ENCODE measurements at places on chromosomes 13 and 19. TPM values are rescaled to one million over a fixed set of nuclear protein-coding genes. Genes with fewer than 3 reads are reported as not detected.

The OR7C1 gene
- not detected for total RNA-seq

The GPR4 gene
- total RNA-seq: 6.1 TPM

The STAP2 gene
- total RNA-seq: 3.4 TPM

The CALR3 gene
- total RNA-seq: not detected

The MAST1 gene
- 0.25 TPM for total RNA-seq

The ATP4A gene
- total RNA-seq: not detected

The DMKN gene
- 6.9 TPM for total RNA-seq

The MEX3D gene
- 5.7 TPM for total RNA-seq

DNA sequence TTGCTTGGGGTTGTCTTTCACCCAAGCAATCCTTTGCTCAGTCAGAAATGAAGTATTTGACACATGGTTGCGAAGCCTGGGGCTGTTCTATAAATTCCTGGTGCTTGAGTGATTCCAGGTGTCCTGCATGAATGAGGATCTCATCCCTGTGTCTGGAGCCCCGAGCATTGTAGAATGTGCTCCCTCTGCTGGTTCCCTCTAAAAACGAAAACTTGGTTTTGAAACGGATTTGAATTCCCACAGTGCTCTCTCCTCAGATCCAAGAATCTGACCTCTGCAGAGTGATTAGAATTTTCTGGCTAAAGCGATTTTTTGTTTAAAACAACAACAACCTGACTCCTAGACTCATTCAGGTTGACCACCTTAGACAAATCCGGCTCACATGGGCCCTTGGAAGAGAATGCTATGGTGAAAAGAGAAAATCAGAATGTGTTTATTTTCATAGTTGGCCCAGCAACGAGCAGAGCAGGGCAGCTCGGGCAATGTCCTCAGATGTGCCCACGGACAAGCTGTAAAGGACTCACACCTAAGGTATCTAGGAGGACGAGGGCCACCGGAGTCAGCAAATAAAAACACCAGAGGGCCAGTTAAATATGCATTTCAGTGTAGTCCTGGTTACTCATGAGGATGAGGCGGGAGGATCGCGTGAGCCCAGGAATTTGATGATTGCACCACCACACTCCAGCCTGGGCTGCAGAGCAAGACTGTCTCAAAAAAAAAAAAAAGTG is 8.7 kb upstream of the ATP12A start:
- peak overlapping the region; percentile 10 for H3K4me3 ChIP-seq
- H3K4me1 ChIP-seq: peaks cover 7% of the 10 kb centered on the region
- no peak overlapping the region for H3K27ac ChIP-seq
- H3K36me3 ChIP-seq: no peaks in the 10 kb centered on the region

DNA sequence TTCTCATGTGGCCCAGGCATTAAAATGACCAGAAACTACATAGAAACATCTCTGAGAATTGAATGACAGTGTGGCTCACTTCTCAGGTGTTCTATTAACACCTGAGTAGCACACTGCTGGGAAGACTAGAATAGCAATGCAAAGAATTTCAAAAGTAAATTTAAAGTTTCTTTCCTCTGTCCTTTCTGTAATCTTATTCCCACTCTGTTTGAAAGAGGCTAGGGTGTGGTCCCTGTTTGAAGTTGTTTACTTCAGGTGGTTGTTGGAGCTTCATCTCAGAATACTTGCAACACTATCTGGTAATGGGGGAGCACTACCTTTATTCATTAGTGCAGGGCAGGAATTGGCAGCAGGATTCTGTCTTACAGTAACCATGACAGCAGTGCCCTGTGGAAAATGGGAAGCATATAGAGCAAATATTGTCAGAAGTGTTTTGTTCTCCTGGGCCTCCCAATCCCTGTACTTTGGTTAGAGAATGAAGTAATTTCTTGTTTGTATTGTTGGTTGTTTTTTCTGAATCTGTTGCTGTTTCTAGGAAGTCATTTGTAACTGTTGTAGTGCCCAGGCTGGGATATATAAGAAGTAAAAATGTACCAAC is 1210.2 kb upstream of the ATXN8OS start:
- H3K4me1 ChIP-seq: no peaks in the 10 kb centered on the region
- no peak overlapping the region for H3K27ac ChIP-seq

DNA sequence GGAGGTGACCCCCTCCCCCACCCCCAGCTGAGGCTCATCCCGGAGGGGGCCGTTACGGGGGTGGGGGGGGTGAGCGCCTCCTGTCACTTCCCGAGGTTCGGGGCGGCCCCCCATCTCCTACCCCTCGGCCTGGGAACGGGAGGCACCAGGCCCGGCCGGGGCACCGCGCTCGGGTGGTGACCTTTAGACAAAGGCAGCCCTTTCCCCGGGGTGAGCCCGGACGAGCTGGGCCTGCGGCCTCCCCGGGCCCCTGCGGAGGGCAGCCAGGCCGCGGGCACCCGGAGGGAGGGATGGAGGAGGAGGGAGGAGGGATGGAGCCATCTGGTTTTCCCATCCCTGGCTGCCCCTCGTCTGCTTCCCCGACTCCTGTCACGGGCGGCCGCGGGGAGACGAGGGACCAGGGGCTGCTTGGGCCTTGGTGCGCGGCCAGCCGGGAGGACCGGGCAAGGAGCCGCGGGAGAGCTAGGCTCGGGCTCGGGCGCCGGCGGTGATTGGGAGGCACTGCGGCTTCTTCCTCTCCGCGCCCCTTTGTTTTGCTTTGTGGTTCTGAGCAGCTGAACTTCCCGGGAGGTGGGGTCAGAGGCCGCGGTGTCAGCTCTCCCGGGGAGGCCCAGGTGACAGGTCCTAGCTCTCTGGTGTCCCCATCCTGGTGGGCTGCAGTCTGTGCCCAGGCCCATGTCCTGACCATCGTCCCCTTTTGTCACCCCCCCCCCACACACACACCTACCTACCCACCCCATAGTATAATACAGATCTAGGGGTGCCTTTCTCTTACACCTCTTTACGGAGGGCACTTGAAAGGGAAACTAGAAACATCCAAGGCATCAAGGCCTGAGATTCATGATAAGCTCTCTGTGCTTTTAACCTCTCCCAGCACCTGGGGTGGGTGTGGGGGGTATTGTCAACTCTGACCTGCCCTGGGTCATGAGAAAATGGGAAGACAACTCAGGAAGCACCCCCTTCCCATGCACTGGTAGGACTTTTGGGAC is 1.3 kb downstream of the BICRA start:
- peaks cover 9% of the 10 kb centered on the region for H3K36me3 ChIP-seq
- DNase-seq: peak; percentile 55
- peaks cover 30% of the 10 kb centered on the region for H3K4me1 ChIP-seq
- H3K27ac ChIP-seq: peak overlapping the region; percentile 92
- no peaks in the 10 kb centered on the region for H3K27me3 ChIP-seq

GRCh38 chr13:29457299-29457698 is 138.2 kb downstream of the SLC7A1 start:
- H3K4me3 ChIP-seq: no peak overlapping the region
- no peak overlapping the region for H3K27ac ChIP-seq
- H3K36me3 ChIP-seq: no peaks in the 10 kb centered on the region
- no peaks in the 10 kb centered on the region for H3K27me3 ChIP-seq

- H3K27ac ChIP-seq: no peak overlapping the region
- H3K36me3 ChIP-seq: peaks cover 79% of the 10 kb centered on the region
- no peaks in the 10 kb centered on the region for H3K4me1 ChIP-seq
- DNase-seq: no peak
- no peak overlapping the region for H3K4me3 ChIP-seq
Measured at GRCh38 chr13:19836472-19836871, 27.0 kb downstream of the ZMYM5 start.

DNA sequence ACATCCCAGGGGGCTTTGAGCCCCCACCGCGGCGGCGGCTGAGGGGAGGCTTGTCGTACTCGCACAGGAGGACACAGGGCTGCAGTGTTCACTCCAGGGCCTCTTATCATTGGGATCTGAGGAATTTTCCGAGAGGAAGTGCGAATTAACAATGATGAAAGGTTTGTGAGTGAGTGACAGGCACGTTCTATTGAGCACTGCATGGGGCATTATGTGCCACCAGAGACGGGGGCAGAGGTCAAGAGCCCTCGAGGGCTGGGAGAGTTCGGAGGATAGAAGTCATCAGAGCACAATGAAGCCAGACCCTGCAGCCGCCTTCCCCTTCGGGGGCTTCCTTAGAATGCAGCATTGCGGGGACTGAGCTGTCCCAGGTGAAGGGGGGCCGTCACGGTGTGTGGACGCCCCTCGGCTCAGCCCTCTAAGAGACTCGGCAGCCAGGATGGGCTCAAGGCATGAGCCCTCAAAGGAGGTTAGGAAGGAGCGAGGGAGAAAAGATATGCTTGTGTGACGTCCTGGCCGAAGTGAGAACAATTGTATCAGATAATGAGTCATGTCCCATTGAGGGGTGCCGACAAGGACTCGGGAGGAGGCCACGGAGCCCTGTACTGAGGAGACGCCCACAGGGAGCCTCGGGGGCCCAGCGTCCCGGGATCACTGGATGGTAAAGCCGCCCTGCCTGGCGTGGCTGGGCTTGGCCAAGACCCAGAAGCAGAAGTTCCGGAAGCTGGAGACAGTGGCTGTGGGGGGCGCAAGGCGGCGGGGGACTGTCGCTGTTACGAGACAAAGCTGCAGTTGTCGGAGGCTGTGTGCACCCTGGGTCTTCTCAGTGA is 53.9 kb downstream of the MCF2L start:
- H3K27ac ChIP-seq: peak overlapping the region; percentile 12
- peaks cover 35% of the 10 kb centered on the region for H3K4me1 ChIP-seq

- H3K4me1 ChIP-seq: peaks cover 29% of the 10 kb centered on the region
- peak overlapping the region; percentile 80 for H3K27ac ChIP-seq
- no peaks in the 10 kb centered on the region for H3K36me3 ChIP-seq
- H3K27me3 ChIP-seq: no peaks in the 10 kb centered on the region
- no peak for DNase-seq
Measured at GRCh38 chr13:41942462-41943094, 18.3 kb downstream of the VWA8 start.

- H3K36me3 ChIP-seq: no peaks in the 10 kb centered on the region
- H3K4me1 ChIP-seq: no peaks in the 10 kb centered on the region
- no peak overlapping the region for H3K4me3 ChIP-seq
Measured at GRCh38 chr13:28582225-28582891, 76.6 kb upstream of the POMP start.

- H3K36me3 ChIP-seq: no peaks in the 10 kb centered on the region
- H3K27me3 ChIP-seq: no peaks in the 10 kb centered on the region
- H3K27ac ChIP-seq: peak within 1 kb of the TSS; percentile 99
Measured at GRCh38 chr19:49362048-49362928, at the start of gene TEAD2. TEAD2 (minus strand) TSS chr19:49362416; CDS start chr19:49360075, 2,341 bp downstream.

DNA sequence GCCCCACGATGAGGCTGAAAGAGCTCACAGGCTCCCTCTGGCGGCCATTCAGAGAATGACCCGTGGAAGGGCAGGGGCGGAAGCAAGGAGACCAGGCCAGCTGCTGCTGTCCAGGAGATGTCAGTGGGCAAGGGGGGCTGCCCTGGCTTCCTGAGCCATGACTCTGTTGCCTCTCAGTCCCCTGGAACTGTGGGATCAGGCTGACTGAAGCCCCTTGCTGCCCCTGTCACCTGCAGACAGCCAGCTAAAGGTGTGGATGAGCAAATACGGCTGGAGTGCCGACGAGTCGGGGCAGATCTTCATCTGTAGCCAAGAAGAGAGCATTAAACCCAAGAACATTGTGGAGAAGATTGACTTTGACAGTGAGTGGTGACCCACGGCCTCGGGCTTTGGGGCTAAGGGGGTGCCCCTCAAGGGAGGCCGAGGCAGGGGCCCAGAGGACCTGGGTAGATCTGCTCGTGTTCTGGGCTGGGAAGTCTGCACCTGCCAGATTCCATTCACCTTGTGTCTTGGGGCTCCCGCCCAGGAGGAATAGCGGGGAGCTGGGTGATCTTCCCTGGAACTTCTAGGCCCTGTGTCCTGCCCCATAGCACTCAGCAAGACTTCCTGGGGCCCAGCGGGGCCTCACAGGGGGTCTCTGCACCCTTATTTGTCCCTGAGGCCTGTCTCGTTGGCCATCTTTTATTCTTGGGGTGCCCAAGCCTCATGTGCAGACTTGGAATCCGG is 12.5 kb upstream of the ACTN4 start:
- peaks cover 14% of the 10 kb centered on the region for H3K4me1 ChIP-seq
- no peaks in the 10 kb centered on the region for H3K27me3 ChIP-seq
- H3K36me3 ChIP-seq: peaks cover 85% of the 10 kb centered on the region
- H3K4me3 ChIP-seq: no peak overlapping the region
- H3K27ac ChIP-seq: peak overlapping the region; percentile 6

DNA sequence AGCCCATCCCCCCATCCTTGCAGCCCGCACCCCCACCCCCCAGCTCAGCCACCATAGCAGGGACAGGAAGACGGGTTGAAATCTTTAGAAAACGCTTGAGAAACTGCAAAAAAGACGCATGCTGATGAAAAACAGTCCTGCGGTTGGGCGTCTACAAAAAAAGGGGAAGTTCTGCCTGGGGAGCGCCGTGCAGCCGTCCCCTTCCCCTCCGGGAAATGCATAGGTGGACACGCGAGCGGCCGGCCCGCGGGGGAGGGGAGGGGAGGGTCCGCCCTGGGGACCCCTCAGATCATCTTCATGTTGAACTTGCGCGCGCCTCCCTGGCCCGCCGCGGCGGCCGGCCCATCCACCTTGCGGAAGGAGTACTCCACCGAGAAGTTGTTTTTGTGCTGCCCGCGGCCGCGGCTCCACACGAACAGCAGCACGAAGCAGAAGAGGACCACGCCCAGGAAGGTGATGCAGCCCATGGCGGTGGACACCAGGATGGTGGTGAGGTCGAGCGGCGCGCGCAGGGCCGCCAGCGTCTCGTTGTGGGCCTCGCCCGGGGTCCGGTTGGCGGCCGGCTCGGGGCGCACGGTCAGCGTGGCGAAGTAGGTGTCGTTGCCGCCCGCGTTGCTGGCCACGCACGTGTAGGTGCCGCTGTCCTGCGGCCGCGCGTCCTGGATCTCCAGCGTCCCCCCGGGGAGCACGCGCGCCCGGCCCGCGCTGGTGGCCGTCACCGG is 7.9 kb upstream of the PEAK3 start:
- H3K36me3 ChIP-seq: no peaks in the 10 kb centered on the region
- H3K4me1 ChIP-seq: peaks cover 21% of the 10 kb centered on the region
- H3K27me3 ChIP-seq: peaks cover 51% of the 10 kb centered on the region
- H3K4me3 ChIP-seq: peak overlapping the region; percentile 38
- DNase-seq: no peak

DNA sequence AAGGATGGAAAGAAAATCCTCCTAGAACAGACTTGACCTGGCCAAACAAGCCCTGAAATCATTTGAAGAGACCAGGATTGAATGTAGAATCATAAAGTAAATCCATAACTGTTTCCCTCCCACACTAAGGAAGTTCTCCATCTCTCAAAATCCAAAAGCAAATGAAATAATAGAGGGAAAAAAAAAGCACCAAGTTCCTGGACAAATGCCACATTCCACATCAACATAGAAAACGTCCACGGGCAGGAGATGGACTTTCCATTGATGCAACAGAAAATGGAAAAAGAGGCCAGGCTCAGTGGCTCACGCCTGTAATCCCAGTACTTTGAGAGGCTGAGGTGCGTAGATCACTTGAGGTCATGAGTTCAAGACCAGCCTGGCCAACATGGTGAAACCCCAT is 56.2 kb downstream of the INSR start:
- H3K4me3 ChIP-seq: no peak overlapping the region
- H3K36me3 ChIP-seq: no peaks in the 10 kb centered on the region
- no peak for DNase-seq
- no peaks in the 10 kb centered on the region for H3K27me3 ChIP-seq
- H3K27ac ChIP-seq: no peak overlapping the region
